ENCODE measurements at places on chromosomes 4 and X.

DNA sequence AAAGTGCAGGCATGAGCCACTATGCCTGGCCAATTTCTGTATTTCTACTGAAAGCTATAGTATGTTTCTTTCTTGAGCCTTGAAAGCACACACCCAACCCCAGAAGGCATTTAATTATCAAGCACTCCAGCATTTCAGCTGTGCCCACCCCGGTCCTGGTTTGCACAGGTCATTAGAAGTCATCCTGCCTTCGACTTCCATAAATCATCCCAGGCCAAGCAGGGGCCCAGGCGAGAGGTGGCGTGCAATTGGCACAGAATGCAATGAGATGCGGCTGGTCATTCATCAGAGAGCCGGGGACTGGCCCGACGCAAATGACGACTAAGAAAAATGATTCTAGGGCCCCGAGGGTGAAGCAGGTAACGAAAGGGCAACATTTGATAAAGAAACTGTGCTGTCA lies 24.8 kb upstream of the CRMP1 start:
- no peak for DNase-seq

DNA sequence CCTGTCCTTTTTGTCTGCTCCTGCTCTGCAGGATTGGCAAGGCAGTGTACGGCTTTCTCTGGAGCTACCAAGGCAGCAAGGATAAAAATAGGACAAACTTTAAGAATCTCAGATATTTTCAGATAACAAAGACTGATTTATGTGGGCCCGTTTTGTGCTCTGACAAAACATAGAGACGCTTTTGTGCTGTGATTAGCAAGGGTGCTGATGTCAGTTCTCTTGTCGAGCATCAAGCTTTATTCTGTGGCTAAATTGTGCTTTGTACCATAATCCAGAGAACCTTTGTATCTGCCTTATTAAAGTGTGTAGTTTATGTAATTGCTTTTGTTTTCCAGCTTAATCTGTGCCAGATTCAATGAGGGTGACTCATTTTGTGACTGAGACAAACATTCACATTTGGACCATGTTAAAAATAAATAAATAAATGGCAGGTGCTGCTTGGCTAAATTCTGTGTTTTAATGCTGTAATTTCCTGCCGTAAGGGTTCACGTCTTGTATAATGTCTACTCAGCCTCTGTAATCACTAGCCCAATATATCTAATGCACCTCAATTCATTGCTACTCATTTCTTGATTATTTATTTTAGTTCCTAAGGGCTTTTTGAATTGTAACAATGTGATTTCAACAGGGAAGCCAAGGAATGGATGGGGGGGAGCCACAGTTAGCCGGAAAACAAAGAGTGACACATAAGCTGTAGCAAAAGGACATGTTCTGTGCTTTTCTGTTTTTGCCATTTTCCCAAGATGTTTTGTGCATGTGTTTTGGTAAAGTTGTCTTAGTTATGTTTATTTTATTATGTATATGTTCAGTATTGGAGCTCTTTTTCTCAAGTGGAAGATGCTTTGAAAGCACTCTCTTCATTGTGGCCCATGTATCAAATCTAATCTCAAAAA lies 75.1 kb downstream of the GAB1 start:
- no peak for DNase-seq

DNA sequence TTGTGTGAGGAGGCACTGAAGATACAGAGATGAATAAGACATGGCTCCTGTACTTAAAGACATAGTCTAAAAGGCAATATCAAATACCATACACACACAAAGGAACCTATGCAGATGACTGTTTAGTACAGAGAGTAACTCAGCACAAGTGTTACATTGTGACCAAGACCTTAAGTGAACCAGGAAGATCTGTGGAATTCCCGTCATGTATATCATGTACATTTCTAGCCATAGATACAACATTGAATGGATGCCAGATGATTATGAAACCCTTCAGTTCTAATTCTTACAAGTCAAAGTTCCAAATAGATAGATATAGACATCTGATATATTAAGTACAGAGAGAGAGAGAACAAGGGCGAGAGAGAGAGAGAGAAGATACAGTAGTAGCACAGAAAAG lies 73.2 kb downstream of the PAK3 start:
- DNase-seq = no peak

GRCh38 chrX:106341823-106342222 lies 173.7 kb downstream of the PWWP3B start:
- DNase-seq = no peak

- DNase-seq = no peak
Measured at GRCh38 chr4:66769441-66769840, 775.9 kb downstream of the CENPC start.

DNA sequence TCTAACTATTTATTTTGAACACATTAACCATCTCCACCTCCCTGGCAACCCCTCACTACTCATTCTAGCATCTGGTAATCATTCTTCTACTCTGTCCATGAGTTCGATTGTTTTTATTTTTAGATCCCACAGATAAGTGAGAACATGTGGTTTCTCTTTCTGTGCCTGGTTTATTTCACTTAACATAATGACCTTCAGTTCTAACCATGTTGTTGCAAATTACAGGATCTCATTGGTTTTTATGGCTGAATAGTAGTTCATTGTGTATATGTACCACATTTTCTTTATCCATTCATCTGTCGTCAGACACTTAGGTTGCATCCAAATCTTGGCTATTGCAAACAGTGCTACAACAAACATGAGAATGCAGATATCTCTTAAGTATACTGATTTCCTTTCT lies 33.4 kb upstream of the FAM47B start:
- DNase-seq = no peak

- DNase-seq = no peak
Measured at GRCh38 chr4:124635331-124635730, 77.2 kb downstream of the ANKRD50 start.

DNA sequence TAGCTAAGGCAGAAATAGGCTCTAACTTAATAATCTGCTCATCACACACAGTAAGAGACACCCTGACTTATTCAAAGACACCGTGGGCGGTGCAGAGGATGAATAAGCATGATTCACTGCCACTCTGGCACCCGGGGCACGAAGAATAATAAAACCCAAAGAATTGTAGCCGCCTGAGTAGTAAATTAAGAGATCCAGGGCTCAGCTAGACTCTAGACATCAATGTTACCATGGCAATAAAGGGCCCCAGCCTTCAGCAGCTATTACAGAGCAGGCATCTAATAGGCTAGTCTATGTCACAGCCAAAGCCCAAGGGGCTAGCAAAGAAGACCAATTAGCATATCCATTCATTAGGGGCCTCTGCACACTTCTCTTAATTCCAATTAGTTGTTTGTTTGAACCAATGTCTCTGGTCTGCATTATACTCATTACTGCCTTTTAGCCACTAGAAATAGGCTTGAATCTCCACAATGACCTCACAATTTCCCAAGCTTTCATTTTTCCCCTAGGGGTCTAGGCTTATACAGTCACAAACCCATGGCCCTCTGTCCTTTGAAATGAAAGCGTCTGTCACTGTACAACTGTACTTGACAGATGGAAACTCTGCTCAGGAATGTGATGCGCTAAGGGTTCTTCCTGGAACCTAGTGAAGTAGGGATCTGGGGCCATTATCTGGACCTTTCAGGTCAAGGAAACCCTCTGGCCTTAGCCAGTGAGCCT lies 3.0 kb upstream of the ATP1B4 start:
- peak; percentile 3 for DNase-seq

DNA sequence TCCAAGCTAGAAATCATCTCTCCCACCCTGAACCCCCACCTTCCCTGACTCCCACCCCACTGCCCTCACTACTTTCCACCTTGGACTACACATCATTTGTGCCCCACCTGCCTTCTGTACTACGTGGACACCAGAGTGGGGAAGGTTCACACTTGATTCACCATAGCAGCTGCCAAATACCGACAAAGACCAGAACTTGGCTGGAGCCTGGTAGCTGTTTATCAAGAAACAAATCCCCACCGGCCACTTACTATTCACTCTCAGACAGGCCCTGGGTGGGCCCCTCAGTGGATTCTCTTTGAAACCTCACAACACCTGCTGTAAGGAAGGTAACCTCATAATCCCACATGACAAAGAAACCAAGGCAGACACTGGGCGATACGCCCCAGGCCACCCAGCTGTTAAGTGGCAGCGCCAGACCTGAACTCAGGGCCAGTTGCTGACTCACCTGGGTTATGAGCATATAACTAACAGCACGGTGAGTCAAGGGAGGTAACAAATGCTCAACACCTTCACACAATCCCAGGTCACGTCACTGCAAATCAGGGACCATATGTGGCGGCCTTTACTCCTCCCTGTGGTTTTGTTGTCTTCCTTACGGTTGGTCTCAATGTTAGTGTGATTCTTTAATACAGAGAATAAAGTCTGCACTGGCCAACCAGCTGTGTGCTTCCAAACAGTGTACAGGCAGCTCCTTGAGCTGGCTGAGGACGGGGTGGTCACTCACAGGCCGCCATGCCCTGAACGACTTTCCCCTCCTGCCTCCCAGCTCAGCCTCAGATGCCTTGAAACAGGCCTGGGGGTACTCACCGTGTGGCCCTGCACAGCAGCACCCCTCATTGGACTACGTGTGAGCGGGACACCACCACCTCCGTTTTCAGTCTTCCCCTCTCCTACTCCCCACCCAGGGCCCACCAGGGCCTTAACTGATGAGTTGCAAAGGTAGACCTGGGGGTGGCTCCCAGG lies 7.5 kb downstream of the WDR1 start:
- DNase-seq = no peak

DNA sequence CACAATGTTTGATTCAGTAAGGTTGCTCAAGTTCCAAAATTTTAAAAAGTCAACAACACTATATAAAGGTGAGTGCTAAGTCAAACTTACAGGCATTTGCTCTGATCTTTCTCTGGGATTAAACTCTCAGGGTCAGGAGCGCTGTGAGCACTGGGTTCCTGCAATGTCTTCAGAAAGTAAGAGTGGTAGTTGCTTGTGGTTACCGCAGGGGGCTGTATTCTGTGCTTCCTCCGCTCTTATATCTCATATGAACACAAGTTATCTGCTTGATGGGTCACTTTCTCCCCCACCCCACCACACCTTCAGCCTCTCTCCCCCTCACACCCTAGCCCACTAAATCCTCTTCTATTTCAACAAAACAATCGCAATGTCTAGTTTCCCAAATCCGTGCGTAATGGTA lies 116.4 kb upstream of the IGSF1 start:
- DNase-seq = no peak

- DNase-seq = no peak
Measured at GRCh38 chr4:93700571-93700970, 128.0 kb upstream of the ATOH1 start.

DNA sequence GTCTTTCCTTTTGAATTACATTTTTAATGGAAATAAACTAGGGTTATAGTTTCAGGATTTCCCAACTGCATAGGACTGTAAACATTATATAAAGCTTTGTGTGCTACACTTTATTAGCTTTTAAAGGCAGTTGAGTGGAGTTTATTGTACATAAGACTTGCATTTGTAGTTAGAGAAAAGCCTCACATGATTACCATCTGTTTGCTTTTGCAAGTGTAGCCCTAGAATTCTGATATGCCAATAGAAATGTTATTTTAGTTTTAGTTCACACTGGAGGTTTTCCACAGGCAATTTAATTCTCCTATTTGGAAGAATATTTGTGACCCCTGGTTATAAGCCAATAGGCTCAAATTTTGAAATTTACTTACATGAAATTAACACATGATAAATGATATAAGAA lies 41.3 kb upstream of the ANK2 start:
- no peak for DNase-seq

DNA sequence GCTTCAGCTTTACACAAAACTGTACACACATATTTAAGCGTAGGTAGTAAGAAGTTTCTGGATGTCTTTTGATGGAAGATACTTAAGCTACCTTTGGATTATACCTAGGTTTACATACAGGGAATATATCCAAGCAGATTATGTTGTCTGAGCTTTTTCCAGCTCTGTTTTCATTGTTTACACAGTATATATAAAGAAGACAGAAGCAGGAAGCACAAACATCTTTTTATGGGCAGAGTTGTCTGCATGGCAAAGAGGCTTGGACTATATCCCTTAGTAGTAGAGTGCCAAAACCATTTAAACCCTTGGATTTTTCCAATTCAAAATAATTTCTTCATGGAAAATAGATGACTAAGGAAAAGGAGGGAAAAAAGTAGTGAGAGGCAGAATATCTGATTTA lies 329.4 kb upstream of the AGA start:
- no peak for DNase-seq

DNA sequence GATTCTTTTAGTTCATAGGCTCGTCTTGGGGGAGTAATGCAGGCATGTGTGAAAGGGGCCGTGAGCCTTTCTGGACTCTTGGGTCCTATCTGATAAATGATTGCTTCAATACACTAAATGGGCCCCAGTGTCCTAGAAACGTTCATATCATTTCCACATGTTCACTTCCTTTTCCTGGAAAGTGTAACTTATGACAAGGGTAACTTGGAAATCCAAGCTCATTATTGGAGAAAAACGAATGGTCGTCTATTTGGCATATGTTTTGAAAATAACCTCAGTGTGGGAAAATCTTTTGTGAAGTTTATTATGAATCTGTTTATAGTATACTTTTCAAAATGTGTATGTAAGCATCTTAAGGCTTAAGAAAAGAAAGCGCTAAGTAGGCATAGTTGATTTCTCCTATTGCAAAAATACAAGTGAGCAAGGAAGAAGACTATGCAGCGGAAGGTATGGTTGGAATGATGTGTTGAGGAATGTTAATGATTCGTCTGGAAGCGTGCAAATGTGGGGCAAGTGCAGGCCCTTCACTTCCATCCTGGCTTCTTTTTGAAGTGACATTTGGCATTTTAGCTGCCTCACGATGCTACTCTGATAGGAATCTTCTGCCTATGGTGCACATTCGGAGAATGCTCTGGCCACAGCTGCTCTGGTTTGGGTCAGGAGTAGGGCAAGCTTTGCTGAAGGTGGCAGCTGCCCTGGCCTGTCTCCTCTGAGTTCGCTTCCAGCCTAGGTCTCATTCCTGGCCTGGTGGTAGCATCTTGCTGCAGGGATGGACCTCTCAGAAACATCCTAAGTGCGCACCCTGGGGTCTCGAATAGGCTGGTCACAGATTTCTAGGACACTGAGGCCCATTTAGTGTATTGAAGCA lies 49.5 kb upstream of the STOX2 start:
- DNase-seq = no peak

- peak; percentile 90 for DNase-seq
Measured at GRCh38 chr4:26568446-26568994, 15.4 kb upstream of the TBC1D19 start.

- DNase-seq = no peak
Measured at GRCh38 chr4:8577972-8578371, 2.2 kb upstream of the GPR78 start.

DNA sequence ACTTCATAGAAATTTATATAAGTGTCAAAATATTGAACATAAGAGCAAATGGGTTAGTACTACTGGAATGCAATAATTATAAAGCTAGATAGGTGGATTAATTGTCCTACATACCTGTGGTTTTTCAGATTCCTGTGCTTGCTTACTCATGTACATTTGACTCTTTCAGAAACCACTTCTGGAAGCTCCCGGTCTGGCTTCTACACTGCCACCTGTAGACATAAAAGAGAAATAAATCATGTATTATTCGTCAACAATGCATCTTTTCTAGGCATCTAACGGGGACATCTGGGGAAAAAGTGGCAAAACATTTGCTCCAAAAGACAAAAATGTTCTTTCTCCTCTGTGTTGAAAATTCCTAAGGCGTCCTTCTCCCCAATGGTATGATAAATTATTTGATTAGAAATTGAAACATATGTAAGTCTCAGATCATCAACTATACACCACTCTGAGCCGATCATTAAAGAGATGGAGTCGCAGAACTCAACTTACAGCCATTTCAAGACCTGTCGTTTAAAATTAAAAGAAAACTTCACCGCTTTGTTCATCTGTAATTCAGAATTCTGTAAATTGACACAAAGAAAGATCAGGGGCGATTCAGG lies 648.7 kb upstream of the DIPK2B start:
- DNase-seq = peak; percentile 87
